ENCODE measurements at places on chromosomes 3 and 15. TPM values are rescaled to one million over a fixed set of nuclear protein-coding genes. Genes with fewer than 3 reads are reported as not detected.

Gene GOLGA8H
- total RNA-seq: 0.77 TPM

Gene CPA3
- 1.3 TPM for total RNA-seq

Gene OR5H2
- not detected for total RNA-seq

Gene SLCO2A1
- 0.11 TPM for total RNA-seq

Measured in LHCN-M2 (cell line).